ENCODE measurements at places on chromosomes 11 and 22. TPM values are rescaled to one million over a fixed set of nuclear protein-coding genes. Genes with fewer than 3 reads are reported as not detected.

DNA sequence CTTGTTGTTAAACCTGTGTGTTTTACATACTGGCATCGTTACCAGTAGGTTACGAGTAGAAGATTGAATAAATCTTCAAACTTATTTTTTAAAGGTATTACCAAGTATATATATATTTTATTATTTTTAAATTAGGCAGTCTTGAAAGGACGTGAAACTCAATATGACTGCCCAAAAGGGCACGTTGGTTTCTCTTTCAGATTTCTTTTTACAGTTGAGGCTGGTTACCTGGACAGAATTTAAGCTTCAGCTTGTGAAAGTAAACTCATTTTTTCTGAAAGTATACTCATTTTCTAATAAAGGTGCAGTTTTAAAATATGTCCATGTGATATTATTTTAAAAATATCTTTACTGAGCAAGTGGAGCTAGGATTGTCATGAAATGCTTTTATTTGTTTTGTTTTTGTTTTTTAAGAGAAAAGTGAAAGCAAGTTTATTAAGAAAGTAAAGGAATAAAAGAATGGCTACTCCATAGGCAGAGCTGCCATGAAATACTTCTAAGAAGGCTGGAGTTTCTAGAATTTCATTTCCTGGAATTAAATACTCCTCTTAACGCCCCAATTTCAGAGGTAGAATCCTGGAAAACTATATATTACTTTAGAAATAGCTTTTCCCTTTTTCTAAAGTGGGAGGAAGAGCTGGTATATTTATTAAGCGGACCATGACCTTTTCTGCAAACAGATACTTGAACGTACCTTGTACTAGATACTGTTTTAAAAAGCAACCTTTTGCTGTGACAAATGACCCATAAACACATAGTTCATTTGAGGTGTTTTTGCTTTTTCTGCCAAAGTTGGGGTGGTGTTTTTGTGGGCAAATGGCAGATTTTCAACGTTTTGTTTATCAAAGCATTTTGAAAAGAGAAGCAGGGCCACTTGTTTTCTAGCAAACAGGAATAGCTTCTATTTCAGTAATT, 1.9 kb downstream of the FBXO7 start:
- no peak for DNase-seq

- peak; percentile 67 for DNase-seq
These were observed 54.6 kb downstream of the LRRC32 start for GRCh38 chr11:76615950-76616349.

- DNase-seq: no peak
These were observed 4.0 kb downstream of the FTH1 start for GRCh38 chr11:61963282-61964057.

DNA sequence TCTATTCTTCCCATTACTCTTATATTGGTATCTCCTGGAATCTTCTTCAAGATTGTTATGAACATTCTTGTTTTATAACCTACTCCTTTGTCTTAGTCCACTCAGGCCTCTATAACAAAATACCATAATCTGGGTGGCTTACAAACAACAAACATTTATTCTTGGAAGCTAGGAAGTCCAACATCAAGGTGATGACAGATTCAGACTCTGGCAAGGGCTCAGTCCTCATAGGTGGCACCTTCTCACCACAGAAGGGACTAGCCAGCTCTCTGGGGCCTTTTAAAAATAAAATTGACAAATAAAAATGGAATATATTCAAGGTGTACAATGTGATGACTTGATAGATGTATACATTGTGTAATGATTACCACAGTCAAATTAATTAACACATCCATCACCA, 19.8 kb downstream of the DNHD1 start:
- no peak for DNase-seq

DNA sequence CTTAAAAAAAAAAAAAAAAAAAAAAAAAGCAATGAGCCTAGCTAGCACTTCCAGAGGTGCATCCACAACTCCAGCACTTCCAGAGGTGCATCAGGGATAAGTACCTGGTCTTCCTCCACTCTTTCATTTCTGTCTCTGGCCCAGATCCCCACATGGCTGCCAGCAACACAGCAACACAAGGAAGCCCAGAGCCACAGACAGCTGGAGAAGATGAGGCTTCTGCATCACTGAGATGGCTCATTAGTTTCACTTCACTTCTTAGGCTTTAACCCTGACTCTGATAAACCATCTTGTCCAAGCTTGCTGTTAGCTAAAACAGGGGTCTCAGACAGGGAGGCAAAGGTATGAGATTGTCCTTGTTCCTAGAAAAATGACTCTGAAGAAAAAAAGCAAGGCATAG, 35.6 kb downstream of the PC start:
- DNase-seq: no peak

- no peak for DNase-seq
These were observed 290.0 kb upstream of the LARGE1 start for GRCh38 chr22:34210301-34210700.

- DNase-seq: peak; percentile 57
These were observed 61.4 kb upstream of the CTSC start for GRCh38 chr11:88398791-88399570.

- DNase-seq: no peak
These were observed 48.5 kb upstream of the SOX6 start for GRCh38 chr11:16404781-16405285.

- no peak for DNase-seq
These were observed 1.8 kb downstream of the SYT7 start for GRCh38 chr11:61578819-61579675.

DNA sequence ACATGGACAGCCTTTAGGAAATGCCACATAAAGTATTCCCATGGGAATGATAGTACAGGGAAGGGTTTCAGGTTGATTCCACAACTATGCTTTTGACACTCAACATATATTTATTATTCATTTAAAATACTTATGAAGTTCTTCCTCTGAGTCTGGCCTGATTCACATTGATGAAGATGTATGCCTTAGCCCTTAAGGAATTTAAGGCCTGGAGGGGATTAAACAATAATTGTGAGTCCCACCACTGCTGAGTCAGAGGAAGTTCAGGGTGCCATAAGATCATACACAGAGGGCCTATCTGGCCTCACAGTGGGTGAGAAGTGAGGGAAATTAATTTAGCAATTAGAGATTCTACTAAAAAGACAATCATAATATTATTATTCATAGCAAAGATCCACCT, 161.1 kb upstream of the SNX19 start:
- no peak for DNase-seq

- no peak for DNase-seq
These were observed 642.9 kb upstream of the KIRREL3 start for GRCh38 chr11:127643268-127644058.

DNA sequence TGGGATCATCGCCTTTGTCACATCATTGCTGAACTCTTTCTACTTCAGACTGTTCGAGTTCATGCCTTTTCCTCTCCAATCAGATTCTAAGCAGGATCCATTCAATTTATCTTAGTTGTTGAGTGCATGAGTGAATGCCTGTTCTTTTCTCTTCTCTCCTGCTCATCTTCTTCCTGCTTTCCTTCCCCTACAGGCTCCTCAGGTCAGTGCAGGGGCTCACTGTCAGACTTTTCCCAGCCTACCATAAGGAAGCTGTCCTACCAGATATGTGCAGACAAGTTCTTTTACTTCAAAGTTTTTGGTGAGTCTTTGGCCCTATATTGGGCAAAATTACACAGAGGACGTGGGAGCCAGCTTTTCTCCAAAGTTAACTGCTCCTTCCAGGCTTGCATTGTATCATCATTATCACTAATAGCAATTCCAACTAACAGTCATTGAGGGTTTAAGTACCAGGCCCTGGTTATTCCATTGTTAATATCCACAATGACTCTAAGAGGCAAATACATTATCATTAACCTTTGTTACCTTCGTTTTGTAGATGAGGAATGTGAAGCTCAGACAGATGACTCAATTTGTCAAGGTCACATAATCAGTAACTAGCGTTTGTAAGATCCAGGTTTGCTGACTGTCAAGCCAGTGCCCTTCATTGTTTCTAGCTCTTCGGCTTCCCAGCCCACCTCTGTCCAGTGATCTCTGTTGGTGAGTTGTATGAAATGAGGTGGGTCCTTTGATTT, 30.4 kb downstream of the OR6Q1 start:
- DNase-seq: no peak

GRCh38 chr22:19603767-19604166, 79.6 kb upstream of the CLDN5 start:
- no peak for DNase-seq

DNA sequence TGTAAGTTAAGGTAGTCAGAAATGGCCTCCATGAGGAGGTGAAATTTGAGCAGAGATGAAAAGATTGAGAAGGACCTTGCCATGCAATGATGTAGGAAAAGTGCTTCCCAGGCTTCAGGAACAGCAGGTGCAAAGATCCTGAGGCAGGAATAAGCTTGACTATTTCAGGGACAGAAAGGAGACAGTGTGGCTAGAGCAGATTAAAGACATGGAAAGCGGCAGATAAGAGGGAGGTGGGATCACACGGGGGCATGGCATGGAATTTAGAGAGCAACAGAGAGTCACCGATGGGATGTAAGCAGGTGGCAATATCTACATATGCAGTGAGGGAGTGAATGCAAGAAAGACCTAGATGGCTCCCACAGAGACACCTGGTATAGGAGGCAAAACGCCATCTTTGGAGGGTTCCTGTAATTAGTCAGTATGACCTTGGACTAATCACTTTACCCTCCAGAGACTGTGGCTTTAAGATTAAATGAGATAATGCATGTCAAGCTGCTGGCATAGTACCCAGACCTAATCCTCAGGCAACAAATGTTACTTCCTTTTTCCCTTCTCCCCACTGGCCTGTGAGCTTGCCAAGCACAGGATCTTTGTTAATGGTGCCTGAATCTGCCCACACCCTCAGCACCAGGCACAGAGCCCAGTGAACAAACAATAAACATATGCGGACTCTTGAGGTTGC, 24.6 kb upstream of the ACER3 start:
- DNase-seq: peak; percentile 78

PATE4 gene
- not detected for total RNA-seq

APOA1 gene
- total RNA-seq: 1.2 TPM

OR5A1 gene
- not detected for total RNA-seq

BTG4 gene
- 1.5 TPM for total RNA-seq

PIK3IP1 gene
- 25.4 TPM for total RNA-seq

All from lung (tissue), 17 donors.